ENCODE measurements at places on chromosomes 7 and 10.

DNA sequence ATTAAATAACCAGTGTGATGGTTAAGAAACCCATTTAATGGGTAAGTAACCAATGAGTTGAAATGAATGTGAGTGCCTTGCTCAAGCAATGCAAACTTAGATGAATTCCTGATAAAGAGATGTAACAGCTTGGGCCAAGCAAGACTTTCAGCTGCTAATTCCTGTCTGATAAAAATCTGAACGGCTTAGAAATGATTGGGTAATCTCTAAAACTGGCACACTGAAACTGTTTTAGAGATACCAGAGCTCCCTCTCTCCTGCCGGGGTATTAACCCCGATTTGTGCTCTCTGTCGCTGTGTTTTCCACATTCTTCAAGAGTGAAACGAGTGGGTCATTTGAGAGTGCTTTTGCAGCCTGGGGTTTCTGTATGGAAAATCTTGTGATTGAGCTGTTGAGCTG lies 534.9 kb upstream of the GALNT17 start:
- no peak for DNase-seq

DNA sequence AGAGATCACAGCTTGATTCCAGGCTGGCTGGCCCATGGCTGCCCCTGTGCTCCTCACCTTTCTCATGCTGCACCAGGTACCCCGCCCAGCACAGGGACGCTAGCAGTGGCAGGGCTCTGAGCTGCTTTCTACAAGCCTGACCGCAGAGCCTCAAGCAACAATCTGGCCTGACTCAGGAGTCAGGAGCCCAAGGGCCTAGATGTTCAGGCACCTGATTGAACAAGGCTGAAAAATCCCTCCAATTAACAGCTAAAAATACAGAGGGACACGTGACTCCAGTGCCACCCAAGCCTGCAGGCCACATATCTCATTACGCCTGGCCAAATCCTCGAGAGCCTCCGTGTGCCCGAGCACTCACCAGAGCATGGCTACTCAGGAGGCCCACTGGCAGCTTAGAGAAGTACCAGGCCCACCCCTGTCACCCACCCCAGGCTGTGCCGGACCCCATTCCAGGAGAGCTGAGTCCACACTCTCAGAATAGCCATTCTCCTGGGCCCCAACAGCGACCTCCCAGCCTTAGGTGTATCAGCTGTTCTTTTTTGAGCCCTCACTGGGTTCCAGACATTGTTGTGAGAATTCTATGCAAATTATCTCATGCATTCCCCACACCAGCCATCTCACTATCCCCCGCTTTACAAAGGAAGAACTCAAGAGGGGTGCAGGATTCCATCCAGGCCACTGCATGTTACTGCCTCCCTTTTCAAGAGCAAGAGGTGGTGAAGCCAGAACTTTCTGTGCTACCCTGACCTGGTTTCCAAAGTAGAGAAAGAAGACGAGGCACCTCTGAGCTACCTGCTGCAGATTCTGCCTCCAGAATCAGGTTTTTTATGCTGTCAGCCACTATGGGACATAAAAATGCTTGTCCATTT lies 98.3 kb downstream of the COL13A1 start:
- DNase-seq, result no peak

DNA sequence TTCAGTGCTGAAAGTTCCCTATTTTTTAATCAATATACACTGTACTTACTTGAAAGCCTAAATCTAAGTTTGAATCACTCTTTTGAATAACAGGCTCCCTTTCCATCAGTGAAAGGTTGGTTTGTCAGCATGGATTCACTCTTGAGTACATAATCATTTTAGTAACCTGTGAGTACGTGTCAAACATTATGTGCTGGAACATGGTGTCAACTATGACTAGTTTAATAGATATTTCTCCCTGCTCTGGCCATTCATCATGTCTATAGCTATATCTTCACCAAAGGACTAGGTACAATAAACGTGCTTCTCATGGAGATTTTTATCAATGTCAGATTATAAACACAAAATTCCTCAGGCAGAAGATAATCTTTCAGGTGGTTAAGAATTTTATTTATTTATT lies 61.7 kb upstream of the MDFIC start:
- DNase-seq, result no peak

DNA sequence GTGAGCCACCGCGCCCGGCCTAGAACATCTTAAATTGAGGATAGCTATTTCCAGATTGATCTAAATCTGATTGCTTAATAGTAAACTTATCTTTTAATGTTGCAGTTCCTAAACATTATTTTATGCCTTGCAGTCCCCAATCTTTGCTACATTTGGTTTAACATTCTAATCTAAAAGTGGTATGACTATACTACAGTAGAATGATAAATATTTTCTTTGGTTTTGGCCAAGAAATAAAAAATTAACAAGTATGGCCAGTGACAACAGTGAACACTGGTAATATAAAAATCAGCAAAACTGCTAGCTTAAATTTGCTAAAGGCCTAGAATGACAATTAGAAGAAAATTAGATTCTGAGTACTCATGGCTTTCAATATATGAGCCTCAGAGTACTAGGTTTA lies 73.5 kb downstream of the CDK6 start:
- DNase-seq, result no peak

DNA sequence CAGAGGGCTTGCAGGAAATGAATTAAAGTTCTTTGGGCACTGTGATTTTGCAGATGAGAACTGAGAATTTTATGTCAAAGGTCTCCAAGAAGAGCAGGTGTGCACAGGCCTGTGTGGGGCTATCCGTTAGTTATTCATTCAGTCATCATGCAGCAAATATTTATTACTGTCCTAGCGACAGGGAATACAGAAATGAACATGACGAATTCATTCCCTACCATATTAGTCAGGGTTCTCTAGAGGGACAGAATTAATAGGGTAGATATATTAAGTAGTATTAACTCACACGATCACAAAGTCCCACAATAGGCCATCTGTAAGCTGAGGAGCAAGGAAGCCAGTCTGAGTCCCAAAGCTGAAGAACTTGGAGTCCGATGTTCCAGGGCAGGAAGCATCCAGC lies 2.9 kb upstream of the MMP21 start:
- DNase-seq, result no peak

All from activated T-helper 1 cell treated with anti-CD3 and anti-CD28 coated beads, Interleukin-2, amount 50 U/mL, for 16 hours (primary cell).